ENCODE measurements at places on chromosomes 4 and X.

DNA sequence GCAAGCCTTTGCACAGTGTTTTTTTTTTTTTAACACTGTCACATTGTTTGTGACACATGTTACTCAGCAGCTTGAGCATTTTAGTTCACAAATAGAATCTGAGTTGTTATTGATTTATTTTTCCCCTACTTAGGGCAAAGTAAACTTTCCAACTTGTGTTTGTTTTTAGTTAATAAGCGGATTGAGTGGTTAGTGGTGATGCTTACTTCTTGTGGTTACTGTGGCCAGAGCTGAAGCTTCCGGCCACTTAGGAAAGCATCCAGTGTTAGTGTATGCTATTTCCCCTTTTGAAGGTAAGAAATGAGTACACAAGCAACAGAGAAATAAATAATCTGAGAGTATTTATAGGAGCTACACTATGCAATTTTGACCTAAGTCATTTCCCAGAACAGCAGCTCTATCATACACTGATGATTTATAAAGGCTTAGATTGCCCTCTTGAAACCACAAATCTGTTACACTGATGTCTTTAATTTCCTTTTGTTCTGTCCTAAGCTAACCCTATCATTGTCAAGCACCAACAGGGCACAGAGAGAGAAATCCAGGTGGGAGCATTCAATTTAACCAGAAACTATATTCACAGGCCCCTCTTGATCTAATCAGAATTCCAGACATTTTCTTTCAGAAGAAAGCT lies 2464.6 kb downstream of the PCDH7 start:
- no peak for DNase-seq

DNA sequence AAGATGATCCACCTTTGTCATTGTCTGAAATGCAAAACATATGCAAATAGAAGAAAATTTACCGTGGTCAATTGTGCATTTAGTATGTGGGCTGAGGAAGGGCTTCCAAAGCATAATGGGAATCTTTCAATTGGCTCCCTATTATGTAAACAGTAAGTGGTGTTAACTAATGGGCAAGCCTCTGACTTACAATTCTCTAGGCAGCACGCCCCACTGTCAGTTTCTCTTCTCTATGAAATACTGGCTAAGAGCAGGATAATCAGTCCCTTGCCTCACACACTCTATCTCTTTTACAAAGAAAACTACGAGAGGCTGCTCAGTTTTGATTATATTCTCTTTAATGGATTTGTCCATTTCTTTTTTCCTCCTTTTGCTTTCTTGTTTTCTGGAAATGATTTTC lies 1272.6 kb downstream of the PCDH19 start:
- DNase-seq: no peak

GRCh38 chrX:97806238-97806637 lies 922.5 kb downstream of the RPA4 start:
- DNase-seq: no peak

DNA sequence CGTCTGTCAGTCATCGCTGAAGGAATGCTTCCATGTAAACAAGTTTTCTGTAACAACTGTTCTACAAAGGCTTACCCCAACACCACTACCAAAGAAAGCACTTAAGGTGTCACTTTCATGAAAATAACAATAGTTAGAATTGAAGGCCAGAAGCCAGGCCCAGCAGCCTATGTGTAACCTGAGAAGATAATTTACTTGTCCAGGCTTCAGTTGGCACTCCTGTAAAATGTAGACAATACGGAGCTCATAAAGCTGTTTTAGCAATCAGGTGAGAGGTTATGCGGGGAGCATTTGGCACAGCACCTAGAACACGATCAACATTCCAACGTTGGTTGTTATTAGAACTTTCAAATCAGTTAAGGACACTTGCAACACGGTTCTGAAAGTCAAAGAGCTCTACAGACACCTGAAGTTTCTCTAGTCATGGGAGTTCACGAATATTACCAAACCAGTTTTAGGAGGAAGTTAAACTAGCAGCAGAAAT lies 15.7 kb downstream of the ADGRA3 start:
- DNase-seq: no peak

GRCh38 chr4:40682290-40683101 lies 52.8 kb upstream of the RBM47 start:
- no peak for DNase-seq

DNA sequence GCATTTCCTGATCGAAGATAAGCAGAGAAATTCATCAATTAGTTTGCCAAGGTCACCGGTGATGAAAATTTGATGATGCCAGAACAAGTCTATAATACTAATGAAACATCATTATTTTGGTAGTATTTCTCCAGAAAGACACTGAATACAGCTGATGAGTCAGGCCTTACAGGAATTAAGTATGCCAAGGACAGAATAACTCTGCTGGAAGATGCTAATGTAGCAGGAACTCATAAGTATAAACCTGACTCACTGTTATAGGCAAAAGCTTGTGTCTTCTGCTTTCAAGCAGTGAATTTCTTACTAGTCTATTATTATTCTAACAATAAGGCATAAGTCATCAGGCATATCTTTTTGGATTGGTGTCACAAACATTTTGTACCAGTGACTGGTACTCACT lies 1825.1 kb upstream of the IGFBP7 start:
- DNase-seq: no peak

DNA sequence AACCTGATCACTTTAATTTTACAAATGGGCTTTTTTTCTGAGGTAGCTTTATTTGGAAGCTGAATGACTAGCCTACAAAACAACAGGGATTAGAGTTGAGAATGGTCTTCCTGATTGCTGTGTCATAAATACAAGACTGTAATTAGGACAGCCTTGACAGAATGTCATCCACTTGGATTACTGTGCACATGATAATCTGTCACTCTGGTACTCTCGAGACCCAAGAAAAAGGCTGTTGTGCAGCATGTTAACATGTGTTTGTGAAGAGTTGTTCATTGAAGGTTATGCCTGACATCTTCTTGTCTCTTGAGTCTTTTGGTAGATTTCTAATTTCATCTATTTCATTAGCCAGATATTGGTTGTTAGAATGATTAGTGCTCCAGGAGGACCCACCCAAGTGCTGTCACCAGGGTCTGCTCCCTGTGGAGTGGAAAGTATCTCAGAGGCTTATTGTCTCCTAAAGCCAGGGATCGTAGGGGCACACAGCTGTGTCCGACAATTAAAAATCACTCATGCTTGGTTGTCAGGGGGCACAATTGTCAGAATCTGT lies 212.2 kb upstream of the GPRIN3 start:
- no peak for DNase-seq

- DNase-seq: peak; percentile 9
Observed at GRCh38 chrX:51614353-51615012, 4.2 kb downstream of the CENPVL3 start.

GRCh38 chr4:80393970-80394250 lies 58.4 kb downstream of the CFAP299 start:
- no peak for DNase-seq

DNA sequence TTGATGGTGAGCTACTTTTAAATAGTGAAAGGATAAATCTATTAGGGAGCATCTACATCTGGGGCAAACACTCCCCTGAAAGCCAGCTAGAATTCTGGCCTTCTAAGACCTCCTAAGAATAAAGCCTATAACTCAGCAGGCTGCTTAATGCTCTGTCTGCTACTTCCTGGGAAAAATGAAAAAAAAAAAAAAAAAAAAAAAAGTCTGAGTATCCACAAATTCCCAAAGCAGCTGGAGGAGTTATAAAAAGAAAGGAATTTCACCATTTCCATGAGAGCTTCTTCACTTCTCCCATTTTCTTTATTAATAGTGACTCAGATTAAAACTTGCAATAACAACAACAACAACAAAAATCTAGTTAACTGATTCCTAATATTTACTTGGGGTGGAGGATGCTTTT lies 511.2 kb downstream of the INPP4B start:
- no peak for DNase-seq

DNA sequence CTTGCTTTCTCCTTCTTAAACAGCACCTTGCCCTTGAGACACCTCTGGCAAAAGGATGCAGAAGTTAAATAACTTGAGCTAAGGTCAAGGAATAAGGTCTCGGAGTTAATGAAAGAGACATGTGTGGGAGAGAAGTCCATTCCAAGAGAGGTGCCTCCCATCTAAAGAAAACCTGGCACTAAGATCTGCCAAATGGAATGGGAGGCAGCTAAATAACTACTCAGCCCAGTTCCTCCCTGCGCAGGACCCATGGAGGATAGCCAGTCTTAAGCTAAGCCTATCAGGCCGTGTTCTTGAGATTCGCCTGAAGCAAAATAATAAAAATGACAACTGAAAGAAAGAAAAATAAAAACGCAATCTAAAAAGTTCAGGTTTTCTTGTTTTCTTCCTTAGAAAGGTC lies 20.7 kb upstream of the ELF4 start:
- no peak for DNase-seq

- peak; percentile 15 for DNase-seq
Observed at GRCh38 chr4:76703123-76703490, 194.8 kb downstream of the SOWAHB start.

- no peak for DNase-seq
Observed at GRCh38 chr4:55117511-55117910, 7.9 kb downstream of the KDR start.

- DNase-seq: peak; percentile 53
Observed at GRCh38 chr4:129362691-129363274, 266.8 kb downstream of the C4orf33 start.

DNA sequence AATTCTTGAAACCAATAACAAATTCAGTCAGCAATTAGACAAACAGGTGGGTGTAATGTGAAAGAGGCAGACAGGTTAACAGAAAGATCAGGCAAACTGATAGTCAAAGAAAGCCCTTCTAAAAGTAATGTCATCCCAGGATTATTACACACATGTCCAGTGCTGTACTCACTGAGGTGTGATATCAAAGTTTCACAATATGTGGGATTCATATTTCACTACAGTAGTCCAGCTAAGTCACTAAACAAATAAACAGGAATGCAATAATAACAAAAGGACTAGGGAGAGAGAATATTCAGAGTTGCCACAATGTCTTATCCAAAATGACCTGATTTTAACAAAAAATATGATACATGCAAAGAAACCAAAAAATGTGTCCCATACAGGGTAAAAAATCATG lies 787.5 kb downstream of the FSTL5 start:
- DNase-seq: no peak

Data from HTR-8/SVneo (cell line).